ENCODE measurements at places on chromosomes 2 and 18. TPM values are rescaled to one million over a fixed set of nuclear protein-coding genes. Genes with fewer than 3 reads are reported as not detected.

RGPD5 gene
- polyA plus RNA-seq = 8.9 TPM

NPPC gene
- 1.7 TPM for polyA plus RNA-seq

- DNase-seq = no peak
These were observed 113.0 kb downstream of the EML6 start for GRCh38 chr2:54836477-54836876.

DNA sequence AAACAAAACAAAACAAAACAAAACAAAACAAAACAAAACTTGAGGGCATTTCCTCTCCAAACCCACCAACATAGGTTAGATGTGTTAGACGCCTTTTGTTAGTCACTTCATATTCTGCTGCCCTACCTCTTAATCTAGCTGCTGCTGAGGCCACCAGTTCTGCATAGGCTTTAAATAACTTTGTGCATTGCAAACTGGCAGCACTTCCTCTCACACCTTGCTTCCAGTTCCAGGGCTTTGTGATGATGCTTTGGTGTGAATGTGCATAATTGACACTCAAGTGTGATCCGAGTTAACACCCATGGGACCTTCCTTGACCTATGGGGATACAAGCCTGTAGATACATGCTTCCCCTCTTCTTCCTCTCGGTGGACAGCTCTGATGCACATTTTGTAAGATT is 2.3 kb upstream of the SERPINB11 start:
- DNase-seq = no peak

PDCL3 gene
- polyA plus RNA-seq = 41.6 TPM

- peak; percentile 12 for DNase-seq
These were observed 296.6 kb upstream of the CRIM1 start for GRCh38 chr2:36058953-36059352.

PSD4 gene
- 1.0 TPM for polyA plus RNA-seq

ANKRD23 gene
- 27.0 TPM for polyA plus RNA-seq

DNA sequence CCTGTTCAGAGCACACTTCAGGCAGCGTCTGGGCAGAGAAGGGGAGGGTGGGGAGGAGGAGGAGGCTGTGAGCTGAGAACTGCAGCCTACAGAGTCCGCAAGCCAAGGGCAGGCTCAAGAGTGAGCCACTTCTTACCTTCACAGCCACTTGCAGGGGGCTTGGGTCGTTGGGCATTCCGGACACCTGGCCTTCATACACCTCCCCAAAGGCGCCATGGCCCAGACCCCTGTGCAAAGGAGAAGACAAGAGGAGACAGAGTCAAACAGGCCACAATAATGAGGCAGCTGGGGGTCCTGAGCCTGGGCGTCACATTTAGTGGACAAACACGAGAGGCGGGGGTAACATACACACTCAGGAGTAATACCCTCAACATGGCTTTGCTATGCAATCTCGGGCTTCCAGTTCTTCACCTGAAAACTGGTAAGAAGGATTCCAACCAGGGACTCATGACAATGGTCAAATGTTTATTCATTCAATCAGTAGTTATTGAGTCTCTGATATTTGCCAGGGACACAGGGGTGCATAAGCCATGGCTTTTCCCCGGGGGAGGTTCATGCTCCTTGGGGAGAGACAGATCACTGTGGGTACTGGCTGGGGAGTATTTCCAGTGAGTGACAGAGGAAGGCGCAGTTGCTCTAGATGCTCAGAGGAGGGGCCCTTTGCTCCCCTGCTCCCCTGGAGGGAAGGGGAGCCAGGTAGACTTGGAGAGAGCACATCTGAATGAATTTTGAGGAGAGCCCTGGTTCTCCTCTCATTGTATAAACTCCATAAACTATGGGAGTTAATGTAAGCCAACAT is 107.4 kb downstream of the CLIP4 start:
- peak; percentile 18 for DNase-seq

- DNase-seq = no peak
These were observed 34.1 kb upstream of the SLC39A10 start for GRCh38 chr2:195622966-195623365.
